ENCODE measurements at places on chromosomes 7 and 10. TPM values are rescaled to one million over a fixed set of nuclear protein-coding genes. Genes with fewer than 3 reads are reported as not detected.

DNA sequence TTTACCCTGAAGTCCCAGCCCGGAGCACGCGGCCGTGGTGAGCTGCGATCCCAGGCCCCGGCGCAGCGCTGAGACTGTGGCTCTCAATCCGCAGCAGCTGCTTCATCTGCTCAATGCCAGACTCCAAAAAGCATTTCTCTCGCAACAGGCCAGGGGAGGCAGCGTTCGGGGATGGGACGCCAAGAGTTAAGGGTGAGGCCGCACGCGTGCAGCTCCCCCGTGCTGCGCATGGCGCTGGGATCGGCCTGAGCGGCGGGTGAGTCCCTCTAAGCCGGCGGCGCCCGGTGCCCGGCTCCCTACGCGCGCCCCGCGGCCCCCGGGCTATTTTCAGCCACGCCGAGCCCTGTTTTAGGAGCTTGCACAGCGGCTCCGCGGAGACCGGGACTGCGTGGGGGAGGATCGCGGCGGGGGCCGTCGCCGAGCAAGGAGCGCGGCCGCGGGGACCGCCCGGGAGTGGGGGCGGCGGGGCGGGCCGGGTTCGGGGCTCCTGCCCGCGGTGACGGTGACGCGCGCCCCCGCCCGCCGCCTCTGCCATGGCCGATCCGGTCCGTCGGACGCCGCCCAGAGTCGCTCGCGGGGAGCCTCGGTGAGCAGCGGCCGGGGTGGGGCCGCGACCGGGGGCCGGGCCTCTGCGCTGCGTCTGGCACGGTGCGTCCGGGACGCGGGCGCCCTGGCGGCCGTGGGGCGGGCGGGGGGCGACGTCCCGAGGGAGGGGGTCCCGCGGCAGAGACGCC, 29.4 kb upstream of the JAKMIP3 start:
- H3K36me3 ChIP-seq, result no peaks in the 10 kb centered on the region
- H3K27ac ChIP-seq, result no peak overlapping the region
- peaks cover 4% of the 10 kb centered on the region for H3K4me1 ChIP-seq
- DNase-seq, result no peak

GRCh38 chr10:51733057-51733456, 33.7 kb upstream of the CSTF2T start:
- DNase-seq, result no peak
- H3K36me3 ChIP-seq, result no peaks in the 10 kb centered on the region
- H3K4me1 ChIP-seq, result no peaks in the 10 kb centered on the region
- no peak overlapping the region for H3K4me3 ChIP-seq
- no peaks in the 10 kb centered on the region for H3K27me3 ChIP-seq
- H3K27ac ChIP-seq, result no peak overlapping the region

Gene GDF10
- not detected for total RNA-seq

Gene DLG5
- total RNA-seq, result 3.5 TPM

Gene MKI67
- total RNA-seq, result 356 TPM

- H3K4me1 ChIP-seq, result peaks cover 55% of the 10 kb centered on the region
- H3K27ac ChIP-seq, result peak overlapping the region; percentile 83
- no peak for DNase-seq
- H3K4me3 ChIP-seq, result peak overlapping the region; percentile 62
- H3K27me3 ChIP-seq, result no peaks in the 10 kb centered on the region
These were observed 535 bp upstream of the EPC1 start for GRCh38 chr10:32347363-32348022.

Gene PAPOLB
- total RNA-seq, result not detected

Measured in activated CD8-positive, alpha-beta T cell treated with anti-CD3 and anti-CD28 coated beads, Interleukin-2, amount 10 ng/mL, durations not matched to agents 7 days and 5 days (primary cell).